ENCODE measurements at places on chromosomes 1 and 21.

DNA sequence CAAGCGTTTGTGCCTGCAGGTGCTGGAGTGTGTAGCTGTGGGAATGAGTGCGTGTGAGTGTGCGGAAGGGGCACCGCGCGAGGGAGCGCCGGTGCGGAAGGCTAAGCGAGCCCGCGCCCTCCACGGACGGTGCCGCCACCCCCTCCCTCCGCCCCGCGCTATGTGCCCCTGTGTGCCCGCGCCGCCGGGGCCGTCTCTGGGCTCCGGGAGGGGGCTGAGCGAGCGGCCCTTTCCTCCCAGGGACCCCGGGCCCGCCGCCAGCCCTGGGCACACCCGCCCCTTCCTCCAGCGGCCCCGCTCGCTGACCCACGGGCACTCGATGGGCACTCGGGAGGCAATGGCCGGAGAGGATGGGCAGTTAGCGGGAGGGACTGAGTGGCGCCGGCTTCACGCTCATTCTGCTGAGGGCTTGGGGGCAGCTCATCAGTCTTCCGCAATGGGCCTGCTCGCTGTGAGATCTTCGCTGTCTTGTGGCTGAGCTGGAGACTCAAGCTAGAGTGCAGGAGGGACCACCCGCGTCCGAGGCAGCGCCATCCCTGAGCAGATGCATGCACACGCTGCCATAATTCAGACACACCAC, 8.6 kb upstream of the ADGRB2 start:
- DNase-seq = no peak

- DNase-seq = no peak
Measured at GRCh38 chr1:7352364-7352763, 418.7 kb upstream of the VAMP3 start.

DNA sequence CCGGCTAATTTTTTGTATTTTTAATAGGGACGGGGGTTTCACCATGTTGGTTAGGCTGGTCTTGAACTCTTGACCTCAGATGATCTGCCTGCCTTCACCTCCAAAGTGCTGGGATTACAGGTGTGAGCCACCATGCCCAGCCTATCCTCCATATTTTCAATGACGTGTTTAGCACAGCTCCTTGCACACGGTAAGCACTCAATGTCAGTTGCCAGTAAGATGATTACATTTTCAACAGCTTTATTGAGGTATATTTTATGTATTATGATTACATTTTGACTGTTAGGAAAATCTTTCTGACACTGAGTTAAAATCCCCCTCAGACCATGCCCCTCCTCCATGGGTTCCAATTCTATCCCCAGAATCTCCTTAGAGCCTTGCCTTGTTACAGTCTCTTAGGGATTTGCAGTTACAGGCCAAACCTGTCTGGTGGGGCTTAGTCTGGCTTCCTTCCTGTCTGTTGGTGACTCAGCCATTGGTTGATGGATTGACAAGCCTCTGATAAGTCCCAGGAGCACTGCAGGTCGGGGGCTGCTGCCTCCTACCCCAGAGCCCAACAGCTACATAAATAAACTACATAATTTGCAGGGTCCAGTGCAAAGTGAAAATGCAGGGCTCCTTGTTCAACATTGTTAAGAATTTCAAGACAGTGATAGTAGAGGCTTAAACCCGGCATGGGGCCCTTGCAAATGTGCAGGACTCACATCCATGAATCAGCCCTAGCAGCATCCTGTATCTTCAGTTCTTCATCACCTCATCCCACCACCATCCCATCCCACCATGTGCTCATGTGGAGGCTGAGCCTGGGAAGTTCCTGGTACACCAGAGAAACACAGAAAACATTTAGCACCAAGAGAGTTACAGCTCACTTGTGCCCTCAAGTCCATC, 23.4 kb downstream of the COA7 start:
- peak; percentile 9 for DNase-seq

GRCh38 chr1:153095764-153096163, 1.4 kb upstream of the SPRR2E start:
- DNase-seq = no peak

DNA sequence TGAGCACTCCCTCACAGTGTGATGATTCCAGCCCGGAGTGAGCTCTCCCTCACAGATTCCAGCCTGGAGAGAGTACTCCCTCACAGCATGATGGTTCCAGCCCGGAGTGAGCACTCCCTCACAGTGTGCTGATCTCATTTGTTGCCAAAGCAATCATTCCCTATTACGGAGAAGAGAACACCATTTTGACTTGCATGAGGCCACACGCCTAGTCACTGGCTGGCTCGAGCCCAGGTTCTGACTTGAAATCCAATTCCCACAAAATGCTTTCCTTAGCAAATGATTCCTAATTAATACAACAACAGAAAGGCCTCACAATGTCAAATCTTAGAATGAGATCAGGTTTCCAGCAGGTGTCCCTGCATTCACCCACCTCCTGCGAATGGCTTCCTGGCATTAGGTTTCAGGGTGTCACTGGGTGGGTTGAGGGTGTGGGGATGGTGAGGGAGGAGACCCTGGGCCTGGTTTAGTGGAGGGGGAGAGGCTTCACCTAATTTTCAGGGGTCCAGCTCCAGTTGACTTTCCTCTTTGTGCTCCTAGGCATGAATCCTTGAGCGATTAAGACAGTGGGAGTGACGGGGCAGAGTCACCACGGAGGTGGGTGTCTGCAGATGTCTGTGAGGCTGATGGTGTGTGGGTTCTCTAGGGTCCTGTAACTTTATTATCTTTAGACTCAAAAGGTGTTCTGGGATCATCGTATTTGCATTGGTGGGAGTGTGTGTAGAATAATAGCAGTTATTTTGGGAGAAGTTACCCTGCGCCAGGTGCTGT, 158.5 kb downstream of the KCNJ6 start:
- DNase-seq = no peak

DNA sequence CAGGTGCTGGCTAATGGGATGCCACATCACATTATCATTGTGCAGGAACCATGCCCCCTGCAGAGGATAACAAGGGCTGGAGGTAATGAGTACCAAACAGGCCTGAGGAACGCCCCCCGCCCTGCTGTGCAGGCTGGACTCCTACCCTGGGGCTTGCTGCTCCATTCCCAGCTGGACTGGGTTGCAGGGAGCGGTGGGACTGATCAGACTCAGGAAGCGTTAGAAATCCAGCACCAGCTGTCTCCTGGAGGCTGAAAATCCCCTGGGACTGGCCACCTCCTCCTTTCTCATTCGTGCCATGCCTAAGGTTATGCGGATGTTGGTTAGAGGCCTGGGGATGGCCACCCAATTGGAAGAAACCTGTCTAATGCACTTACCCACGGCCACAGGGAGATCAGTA, 36.9 kb upstream of the POU3F1 start:
- no peak for DNase-seq

DNA sequence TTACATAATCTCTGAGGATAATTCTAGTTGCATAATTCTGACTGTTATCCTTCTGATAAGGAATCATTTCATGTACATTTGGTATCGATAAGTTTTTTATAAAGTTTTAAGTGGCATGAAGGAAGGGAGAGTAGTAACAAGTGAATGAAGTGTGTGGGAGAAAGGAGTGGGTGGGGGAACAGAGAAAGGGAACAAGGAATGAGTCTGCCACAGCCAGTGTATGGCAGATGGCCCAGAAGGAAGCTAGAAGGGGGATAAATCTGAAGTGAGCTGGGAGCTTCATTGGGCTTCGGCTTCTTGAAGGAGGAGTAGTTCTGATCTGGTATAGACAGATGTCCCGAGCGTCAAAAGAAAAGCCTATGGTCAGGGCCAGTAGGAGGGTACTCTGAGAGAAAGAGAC, 18.6 kb downstream of the ZBTB40 start:
- DNase-seq = no peak

- DNase-seq = no peak
Measured at GRCh38 chr1:201538612-201539551, at the start of gene NAV1. Gene NAV1 (plus strand): TSS chr1:201539127. CDS start chr1:201622885, 83,758 bp downstream.

DNA sequence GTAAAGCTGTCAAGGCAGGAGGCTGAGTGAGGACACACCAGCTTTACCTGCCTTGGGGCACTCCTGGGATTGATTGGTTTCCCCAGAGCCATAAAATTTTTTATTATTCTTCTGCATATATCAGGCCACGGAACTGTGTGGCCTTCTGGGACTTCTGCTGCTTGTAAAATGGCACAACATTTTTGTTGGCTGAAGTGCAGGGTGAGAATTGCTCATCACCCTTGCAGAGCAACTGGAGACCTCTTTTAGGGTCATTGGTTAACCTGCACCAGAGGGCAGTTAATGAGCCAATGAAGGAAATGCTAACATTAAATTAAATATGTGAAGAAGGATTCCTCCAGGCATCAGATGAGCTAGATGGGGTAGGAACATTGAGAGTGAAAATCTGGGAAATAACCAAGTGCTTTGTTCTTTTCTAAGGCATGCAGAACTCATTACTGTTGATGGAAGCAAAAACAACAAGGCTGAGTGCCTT, 87.7 kb downstream of the LTN1 start:
- no peak for DNase-seq

GRCh38 chr21:31294691-31295090, 49.4 kb downstream of the TIAM1 start:
- no peak for DNase-seq

- no peak for DNase-seq
Measured at GRCh38 chr1:86699186-86699585, 5.2 kb upstream of the SH3GLB1 start.

DNA sequence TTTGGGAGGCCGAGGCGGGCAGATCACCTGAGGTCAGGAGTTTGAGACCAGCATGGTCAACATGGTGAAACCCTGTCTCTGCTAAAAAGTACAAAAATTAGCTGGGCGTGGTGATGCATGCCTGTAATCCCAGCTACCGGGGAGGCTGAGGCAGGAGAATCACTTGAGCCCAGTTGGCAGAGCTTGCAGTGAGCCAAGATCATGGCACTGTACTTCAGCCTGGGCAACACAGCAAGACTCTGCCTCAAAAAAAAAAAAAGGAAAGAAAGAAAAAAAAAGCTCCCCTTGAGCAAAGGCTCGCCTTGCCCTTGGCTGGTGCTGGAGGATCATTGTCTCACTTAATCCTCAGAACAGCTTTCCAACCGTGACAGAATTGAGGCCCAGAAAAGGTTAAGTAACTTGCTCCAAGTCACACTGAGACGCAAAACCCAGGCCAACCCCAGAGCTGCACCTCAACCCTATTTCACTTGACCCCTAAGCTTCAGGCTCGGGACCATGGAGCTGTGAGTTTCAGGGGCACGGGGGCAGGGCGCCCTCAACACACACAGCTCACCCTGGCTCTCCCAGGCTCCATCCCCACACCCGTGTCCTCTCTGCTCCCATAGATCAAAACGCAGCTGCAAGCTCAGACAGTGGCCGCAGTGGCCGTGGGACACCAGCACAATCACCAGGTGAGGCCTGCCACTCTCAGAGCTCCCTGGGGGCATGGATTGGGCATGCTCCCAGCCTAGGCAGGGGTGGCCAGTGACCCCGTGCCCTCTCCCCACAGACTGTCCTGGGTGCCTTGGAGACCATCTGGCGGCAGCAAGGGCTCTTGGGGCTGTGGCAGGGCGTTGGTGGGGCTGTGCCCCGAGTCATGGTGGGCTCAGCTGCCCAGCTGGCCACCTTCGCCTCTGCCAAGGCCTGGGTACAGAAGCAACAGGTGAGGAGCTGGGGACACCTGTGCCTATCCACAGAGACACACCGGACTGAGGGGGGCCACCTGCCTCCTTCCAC, 1.6 kb downstream of the SLC25A34 start:
- no peak for DNase-seq

- DNase-seq = no peak
Measured at GRCh38 chr1:58084266-58084665, 462.3 kb downstream of the OMA1 start.

- DNase-seq = no peak
Measured at GRCh38 chr1:185741551-185741950, 7.4 kb downstream of the HMCN1 start.

DNA sequence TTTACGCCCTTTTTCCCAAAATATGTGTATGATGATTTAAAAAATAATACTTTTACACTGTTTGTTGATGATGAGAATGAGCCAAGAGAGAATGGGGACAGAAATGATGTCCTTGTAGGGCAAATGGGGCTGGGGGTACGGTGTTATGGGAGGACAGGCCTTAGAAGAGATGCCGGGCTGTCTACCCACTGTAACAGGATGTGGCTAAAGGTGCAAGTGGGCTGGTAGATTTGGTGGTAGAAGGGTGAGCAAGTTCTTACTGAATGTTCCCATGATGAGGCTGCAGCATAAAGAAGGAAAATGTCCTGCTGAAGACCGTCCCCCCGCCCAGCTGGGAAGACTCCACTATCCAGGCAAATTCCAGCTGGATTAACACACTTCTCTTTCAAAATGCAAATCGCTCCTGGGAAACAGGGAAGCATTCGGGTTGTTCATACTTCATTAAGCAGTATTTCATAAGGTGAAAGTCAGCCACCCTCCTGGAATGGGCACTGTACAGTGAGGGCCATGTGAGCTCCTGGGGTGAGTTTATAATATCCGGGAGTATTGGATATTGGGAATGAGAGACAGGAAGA, 14.0 kb downstream of the GPA33 start:
- no peak for DNase-seq

DNA sequence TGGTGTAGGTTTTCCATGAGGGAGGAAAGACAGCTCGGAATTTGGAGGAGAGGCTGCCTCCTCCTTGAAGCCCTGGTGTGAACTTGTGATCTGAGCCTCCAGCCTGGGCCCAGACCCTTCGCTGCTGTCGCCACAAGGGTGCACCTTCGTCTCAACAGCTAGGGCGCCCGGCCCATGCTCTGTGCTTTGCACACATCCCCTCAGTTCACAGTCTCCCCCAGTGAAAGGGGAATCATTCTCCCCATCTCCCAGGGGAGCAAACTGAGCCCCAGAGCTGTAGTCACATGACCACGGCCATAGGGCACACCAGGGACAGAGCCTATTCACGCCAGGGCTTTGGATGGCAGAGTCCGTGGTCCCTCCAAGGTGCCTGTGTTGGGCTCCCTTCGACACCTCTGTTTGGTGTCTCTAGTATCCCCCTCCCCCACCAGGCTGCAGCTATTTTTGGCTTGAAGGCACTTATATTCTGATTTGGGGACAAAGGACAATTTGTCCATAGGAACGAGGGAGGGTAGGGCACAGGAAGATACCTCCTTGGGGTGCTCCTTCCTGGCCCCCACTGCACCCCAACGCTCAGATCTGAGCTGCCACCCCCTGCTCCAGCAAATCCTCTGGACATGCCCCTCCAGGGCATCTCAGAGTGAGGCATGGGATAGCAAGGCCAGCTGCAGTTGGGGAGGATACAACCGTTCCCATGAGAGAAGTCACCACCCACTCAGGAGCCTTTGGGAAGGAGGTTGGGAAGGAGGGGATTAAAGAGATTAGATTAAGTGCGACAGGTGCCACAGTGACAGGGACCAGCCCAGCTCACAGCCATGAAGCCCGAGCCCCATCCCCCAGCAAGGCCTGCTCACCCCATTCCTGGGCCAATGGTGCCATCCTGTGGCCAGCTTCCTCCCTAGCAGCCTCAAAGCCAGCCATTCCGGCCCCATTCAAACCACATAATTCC, 15.7 kb downstream of the MATN1 start:
- DNase-seq = peak; percentile 32

DNA sequence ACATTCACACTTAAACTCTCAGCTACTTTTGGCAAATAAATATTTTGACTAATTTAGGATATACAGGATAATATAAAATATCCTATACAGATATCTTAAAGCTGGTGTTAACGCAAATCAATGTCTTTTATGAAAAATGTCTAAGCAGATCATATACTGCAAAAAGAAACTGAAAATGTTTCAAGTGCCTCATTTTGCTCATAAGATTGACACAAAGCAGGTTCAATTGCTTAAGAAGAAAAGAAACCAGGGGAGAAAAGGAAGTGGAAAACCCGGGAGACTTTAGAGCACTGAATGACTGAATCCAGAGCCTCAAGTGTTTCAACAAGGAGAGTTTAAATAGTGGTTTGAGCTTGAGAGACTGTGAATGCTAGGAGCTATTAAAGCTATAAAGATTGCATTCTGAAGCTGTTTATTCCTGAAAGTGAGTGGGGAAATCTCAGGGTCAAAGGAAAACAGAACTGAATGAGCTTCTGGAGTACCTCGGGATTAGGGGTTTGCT, 1943.0 kb downstream of the MRPL39 start:
- no peak for DNase-seq

GRCh38 chr1:180382326-180383115, 119.9 kb downstream of the ACBD6 start:
- DNase-seq = no peak

Data from CD4-positive, alpha-beta T cell treated with Interleukin-15 for 4 hours (primary cell).